ENCODE measurements at places on chromosomes 11 and 22. TPM values are rescaled to one million over a fixed set of nuclear protein-coding genes. Genes with fewer than 3 reads are reported as not detected.

- no peak for DNase-seq
These were observed 71.8 kb upstream of the ASPHD2 start for GRCh38 chr22:26357281-26357680.

DNA sequence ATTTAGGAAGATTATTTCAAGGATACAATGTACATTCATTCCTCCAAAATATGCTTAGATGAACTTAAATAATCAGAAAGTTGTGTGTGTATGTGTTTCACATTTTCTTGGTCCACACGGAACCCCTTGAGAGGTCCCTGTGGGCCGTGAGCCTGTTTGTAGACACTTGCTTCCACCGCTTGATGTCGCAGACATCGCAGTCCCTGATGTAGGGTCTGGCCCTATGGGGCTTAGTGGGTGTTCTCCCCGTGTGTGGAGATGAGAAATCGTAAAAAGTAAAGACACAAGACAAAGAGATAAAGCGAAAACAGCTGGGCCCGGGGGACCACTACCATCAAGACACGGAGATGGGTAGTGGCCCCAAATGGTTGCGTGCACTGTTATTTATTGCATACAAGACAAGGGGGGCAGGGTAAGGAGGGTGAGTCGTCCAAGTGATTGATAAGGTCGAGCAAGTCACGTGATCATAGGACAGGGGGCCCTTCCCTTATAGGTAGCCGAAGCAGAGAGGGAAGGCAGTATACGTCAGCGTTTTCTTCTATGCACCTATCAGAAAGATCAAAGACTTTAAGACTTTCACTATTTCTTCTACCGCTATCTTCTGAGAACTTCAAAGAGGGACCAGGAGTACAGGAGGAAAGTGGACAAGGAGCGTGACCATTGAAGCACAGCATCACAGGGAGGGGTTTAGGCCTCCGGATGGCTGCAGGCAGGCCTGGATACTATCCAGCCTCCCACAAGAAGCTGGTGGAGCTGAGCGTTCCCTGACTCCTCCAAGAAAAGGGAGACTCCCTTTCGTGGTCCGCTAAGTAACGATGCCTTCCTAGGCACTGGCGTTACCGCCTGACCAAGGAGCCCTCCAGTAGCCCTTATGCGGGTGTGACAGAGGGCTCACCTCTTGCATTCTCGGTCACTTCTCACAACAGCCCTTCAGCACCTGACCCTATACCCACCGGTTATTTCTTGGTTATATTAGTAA lies 1.2 kb upstream of the APOBEC3C start:
- DNase-seq = no peak

The ESAM gene
- total RNA-seq = 64.6 TPM

The NAV2 gene
- total RNA-seq = 19.2 TPM

GRCh38 chr11:688681-689080 lies 6.3 kb downstream of the DEAF1 start:
- no peak for DNase-seq

DNA sequence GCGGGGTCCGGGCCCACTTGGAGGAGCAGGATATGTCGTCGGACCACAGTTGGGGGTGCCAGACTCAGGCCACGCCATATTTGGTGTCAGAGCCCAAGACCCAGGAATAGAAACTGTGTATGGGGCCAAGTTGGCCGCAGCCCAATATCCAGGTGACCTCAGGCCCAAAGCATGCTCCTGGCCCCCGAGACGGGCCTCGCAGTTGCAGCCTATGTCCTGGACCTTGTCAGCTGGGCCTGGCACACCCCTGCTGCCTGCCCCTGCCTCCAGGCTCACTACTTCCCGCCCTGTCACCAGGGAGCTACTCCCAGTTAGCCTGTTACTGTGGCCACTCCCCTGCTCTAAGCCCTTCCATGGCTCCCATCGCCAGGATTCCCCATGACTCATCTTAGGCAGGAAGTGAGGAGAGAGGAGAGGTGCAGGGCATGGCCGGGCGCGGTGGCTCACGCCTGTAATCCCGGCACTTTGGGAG lies 23.1 kb downstream of the A4GALT start:
- peak; percentile 92 for DNase-seq

GRCh38 chr11:94305146-94305545 lies 766 bp downstream of the IZUMO1R start:
- DNase-seq = no peak

The ZC3H7B gene
- 33.3 TPM for total RNA-seq

DNA sequence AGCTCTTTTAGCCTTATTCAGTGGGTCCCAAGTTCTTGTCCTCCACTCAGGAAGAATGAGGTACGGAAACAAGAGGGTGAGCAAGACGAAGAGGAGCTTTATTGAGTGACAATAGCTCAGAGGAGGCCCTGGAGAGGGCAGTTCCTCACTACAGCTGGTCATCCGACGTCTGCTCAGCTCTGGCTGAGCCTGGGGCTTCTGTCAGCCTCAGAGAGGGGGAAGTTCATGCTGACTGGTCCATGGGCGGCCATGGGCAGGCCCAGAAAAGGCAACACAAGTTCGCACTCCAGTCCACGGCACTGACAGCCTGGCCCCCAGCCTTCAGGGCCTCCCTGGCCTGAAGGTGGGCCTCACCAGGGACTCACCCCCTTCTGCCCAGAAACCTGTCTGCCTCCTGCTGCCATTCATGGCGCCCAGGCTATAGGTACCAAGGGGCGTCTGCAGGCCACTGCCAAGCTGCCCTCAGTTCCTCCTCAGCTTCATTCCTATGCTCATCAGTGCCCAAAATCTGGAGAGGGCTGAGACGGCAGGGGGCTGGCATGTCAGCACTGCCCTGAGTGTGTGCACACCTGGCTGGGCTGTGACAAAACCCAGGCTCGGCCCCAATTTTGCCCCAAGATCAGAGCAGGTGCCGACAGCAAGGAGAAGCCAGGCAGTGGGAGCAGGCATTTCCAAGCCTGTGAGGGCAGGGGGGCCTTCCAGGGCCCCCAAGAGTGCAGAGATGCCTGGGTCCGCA lies 21.7 kb upstream of the KIAA0930 start:
- no peak for DNase-seq

DNA sequence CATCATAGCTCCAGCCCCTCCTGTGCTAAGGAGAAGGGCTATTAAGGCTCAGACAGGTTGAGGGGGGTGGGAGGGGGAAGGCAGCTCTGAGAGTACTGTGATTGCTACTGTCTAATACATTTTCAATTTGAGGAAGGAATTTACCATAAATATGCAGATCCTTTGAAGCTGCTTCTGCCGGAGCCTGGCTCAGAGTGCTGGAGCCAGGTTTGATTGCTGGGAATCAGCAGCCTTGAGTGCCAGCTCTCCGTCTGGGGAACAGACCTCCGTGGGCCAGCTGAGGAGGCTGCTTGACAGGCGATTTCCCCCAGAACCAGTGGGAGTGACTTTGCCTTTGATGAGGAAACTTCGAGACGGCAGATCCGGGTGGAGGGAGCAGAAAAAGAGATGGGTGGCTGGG lies 141.7 kb upstream of the TBCEL start:
- DNase-seq = no peak

- DNase-seq = no peak
These were observed 1.9 kb downstream of the FAM181B start for GRCh38 chr11:82731691-82732277.

GRCh38 chr22:27785831-27786230 lies 15.7 kb downstream of the MN1 start:
- DNase-seq = no peak

DNA sequence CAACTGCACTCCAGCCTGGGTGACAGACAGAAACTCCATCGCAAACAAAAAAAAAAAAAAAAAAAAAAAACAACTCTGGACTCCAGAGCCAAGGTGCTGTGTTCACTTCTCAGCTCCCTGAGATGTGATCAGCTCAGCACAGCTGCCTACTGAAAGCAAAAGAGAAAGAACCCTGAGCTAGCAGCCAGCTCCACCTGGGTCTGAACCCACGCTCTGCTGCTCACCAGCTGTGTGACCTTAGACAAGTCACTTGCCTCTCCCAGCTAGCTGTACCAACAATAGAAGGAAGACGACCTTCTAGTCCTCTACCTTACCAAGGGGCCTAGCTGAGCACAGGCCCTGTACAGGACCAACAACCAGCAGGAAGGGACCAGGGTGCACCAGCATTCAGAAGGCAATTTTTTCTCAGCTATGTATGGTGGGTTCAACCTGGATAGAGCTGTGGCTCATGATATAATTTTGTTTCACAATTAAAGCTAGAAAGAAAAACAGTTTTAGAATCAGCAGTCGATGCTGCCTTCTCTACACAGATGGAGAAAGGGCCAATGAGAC lies 3.8 kb downstream of the DGCR2 start:
- no peak for DNase-seq

- no peak for DNase-seq
These were observed 19.4 kb downstream of the RNH1 start for GRCh38 chr11:487571-488021.

- no peak for DNase-seq
These were observed 367.4 kb upstream of the FAT3 start for GRCh38 chr11:91857179-91857578.

DNA sequence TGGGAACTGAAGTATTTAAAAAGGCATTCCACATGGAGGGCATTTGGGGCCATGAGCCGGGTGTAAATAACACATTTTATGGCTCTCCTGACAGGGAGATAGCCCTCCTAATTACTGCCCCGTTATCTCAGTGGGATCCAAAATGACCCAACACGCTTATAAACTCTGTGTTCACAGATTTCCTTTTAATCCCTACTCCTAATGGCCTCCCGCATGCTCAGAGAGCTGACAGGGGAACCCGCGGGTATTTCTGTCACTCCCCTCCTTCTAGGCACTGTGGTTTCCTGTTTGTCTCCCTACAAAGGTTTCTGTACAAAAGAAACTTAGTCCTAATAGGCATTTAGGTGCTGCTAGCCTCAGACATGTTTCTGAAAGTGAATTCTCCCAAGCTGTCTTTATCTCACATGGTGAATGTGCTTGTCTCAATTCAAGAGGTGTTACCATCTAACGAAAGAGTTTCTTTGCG lies 202.8 kb upstream of the SEZ6L start:
- no peak for DNase-seq

The IGLL1 gene
- not detected for total RNA-seq

DNA sequence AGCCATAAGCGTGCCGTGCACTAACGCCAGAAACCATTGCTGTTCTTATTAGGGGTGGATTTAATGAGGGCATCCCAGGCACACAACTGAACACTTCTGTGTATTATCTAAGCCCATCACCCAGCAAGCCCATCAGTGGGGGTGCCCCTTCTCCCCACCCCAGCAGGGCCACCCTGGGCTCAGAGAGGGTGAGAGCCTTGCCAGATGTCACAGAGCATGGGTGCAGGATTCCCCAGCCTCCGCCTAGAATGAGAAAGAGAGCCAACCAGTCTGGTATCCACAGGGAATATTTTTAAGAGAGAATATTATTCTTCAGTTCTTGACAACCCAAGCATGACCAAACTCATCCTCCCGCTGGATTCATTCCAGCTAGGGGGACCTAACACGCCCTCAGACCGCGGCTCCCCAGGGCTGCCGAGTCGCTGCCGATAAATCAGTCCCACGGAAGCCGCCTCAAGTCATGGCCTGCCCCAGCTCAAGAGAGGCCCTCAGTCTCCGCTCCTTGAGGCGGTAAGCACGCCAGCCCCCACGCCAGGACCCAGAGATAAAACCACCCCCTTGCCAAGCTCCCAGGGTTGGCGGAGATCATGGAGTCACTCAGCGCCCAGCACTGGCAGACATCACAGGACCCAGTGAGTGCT lies 47.2 kb downstream of the MN1 start:
- DNase-seq = no peak

DNA sequence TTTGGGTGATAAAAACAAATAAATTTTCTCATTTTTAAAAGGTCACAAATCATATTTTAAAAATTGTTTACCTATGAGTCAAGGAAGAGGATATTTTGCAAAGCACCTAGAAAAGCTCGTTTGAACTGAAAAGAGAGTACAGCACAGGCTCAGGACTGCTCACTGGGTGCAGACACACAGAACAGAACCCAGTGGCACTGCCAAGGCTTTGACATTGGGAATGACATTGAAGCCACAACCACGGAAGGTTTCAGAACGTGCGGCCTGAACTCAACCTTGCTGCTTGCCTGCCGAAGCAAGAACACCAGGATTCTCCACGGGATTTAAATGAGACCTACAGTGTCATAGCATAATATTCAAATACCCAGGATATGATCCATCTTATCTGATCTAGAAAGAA lies 597.1 kb upstream of the B3GAT1 start:
- DNase-seq = no peak

DNA sequence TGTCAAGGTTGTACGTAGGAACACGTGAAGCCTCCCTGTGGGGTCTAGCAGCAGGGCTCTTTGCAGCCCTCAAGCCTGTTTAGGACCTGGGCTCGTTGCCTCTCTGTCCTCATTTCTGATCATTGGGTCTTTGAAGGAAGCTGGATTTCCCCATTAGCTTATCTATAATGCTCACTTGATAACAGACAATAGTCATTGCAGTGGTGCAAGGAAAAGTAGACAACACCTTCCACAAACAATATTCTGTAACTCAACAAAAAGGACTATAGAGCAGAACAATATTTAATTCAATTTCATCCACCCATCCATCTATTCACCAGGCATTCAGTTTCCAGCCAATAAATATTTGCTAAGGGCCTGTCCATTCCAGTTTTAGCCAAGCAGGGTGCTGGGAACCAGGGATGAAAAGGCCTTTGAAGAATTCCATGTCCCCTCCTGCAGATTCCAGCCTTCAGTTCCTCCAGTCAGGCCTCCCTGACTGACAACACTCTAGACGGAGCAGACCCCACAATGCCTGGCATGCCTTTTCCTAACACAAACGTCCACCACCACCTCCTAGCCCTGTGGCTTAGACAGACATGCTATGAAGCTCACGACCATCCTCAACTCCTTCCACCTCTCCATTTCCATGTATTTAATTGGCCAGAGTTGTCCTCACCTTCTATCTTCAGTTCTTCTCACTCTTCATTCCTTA lies 12.7 kb upstream of the POLD3 start:
- no peak for DNase-seq

GRCh38 chr11:69283446-69283845 lies 10.5 kb upstream of the MYEOV start:
- no peak for DNase-seq

The SLC22A12 gene
- total RNA-seq = not detected

- DNase-seq = no peak
These were observed 157.4 kb downstream of the NAV2 start for GRCh38 chr11:19869946-19870589.

DNA sequence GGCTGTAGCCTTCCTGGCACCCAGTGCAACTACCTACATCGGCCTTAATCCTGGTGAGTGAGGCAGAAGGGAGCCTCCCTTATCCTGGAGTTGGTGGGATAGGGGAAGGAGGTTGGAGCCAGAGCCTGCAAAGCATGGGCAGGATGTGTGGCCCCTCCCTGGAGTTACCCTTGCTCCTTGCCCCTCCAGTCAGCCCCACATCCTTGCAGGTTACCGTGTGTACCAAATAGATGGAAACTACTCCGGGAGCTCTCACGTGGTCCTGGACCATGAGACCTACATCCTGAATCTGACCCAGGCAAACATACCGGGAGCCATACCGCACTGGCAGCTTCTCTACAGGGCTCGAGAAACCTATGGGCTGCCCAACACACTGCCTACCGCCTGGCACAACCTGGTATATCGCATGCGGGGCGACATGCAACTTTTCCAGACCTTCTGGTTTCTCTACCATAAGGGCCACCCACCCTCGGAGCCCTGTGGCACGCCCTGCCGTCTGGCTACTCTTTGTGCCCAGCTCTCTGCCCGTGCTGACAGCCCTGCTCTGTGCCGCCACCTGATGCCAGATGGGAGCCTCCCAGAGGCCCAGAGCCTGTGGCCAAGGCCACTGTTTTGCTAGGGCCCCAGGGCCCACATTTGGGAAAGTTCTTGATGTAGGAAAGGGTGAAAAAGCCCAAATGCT lies 3.9 kb downstream of the SMPD1 start:
- no peak for DNase-seq

All from right atrium auricular region (tissue), 2 donors.